ENCODE measurements at places on chromosomes 1 and 21.

GRCh38 chr1:222028116-222028515, 286.2 kb upstream of the DUSP10 start:
- no peak for DNase-seq

DNA sequence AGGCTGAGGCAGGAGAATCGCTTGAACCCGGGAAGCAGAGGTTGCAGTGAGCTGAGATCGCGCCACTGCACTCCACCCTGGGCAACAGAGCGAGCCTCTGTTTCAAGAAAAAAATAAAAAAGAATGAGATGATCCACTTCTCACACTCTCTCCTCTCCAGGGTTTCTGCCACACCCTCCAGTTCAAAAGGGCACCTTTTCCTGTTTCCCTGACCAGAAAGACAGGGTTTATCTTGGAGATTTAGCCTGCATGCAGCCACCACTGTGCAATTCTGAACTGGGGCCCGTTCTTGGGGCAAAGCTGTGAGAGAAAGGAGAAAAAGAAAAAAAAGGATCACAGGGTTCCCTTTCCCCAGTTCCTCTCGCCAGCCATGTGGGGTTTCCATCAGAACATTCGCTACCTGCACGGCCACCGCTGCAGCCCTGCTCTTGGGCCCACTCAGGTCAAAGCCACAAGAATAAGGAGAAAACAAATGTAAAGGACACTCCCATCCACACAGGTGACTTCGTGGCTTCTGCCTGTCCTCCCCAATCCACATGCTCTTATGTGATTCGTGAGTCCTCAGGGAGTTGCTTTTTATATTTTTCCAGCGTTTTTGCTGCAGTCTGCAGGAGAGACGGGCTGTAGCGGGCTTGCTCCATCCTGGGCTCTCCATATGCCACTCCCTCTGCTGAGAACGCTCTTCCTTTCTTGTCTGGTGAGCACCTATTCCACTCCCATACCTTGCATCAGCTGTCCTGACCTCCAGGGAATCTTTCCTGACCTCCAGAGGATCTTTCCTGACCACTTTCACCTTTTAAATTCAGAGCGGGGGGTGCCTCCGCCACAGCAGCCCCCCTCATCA, 26.4 kb downstream of the GNG4 start:
- no peak for DNase-seq

- DNase-seq, result no peak
These were observed 31.2 kb upstream of the KDM4A start for GRCh38 chr1:43618521-43619313.

DNA sequence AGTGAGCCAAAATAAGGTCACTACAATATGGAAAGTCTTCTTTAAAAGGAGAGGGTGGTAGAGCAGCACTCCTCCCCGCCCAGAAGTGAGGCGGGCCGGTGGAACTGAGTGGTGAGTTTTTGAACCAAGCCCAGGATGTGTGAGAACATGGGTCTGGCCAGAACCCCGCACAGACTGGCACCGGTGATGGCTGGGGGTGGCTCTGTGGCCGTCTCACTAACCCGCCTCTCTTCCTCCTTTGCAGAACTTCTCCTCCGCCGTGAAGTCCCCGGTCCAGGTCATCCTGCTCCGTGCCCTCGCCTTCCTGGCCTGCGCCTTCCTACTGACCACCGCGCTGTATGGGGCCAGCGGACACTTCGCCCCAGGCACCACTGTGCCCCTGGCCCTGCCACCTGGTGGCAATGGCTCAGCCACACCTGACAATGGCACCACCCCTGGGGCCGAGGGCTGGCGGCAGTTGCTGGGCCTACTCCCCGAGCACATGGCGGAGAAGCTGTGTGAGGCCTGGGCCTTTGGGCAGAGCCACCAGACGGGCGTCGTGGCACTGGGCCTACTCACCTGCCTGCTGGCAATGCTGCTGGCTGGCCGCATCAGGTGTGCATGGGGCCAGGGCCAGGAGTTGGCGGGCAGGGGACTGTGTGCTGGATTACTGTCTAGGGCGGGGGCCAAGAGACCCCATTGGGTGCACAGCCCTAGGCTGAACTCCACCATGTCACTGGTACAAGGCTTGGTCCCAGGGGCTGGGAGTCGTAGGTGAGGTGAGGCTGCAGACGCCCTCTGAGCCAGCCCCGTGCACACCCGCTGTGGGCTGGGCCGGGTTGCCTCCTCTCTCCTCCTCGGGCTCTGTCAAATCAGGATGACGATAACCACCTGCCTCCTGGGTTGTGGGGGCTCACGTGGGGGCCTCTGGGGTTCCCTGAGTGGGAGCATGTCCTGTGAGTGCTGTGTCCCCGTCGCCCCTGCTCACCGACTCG, 12.4 kb downstream of the TMEM201 start:
- DNase-seq, result no peak

DNA sequence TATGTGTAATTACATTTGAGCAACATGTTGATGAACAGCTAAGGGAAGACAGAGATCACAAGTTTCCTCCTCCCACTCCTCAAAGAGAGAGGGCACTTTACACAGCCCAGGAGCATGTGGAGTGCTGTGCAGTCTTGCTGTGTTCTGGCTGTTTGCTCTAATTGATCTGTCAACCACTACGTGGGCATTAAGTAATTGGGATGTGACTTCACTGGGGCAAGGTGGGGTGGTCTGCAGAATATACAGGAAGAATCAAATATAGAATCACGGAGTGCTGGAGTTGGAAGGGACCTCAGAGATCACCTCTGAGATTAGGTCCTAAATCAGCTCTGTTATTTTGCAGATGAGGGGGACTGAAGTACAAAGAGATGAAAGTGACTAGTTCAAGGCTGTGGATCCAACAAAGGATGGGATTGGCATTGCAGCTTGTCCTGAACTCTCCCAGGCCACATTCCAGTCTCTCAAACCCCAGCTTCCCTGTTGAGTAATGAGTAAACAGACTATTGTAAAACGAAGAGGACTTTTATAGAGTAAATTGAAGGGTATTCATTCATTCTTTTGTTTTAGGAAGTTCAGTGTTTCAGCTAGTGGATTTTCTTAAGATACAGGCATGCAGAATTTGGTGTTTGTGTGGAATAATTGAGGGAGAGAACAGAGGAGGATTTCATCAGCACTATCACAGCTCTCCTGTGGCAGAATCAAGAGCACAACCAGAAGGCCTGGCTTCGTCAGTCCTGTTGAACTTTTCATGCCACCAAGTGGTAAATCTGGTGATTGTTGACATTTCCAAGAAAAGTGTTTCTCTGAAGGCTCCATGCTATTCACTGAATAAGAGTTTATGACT, 22.4 kb downstream of the NOS1AP start:
- DNase-seq, result no peak

GRCh38 chr1:31429583-31429982, 16.6 kb downstream of the SERINC2 start:
- no peak for DNase-seq
